ENCODE measurements at places on chromosomes 16 and 17.

DNA sequence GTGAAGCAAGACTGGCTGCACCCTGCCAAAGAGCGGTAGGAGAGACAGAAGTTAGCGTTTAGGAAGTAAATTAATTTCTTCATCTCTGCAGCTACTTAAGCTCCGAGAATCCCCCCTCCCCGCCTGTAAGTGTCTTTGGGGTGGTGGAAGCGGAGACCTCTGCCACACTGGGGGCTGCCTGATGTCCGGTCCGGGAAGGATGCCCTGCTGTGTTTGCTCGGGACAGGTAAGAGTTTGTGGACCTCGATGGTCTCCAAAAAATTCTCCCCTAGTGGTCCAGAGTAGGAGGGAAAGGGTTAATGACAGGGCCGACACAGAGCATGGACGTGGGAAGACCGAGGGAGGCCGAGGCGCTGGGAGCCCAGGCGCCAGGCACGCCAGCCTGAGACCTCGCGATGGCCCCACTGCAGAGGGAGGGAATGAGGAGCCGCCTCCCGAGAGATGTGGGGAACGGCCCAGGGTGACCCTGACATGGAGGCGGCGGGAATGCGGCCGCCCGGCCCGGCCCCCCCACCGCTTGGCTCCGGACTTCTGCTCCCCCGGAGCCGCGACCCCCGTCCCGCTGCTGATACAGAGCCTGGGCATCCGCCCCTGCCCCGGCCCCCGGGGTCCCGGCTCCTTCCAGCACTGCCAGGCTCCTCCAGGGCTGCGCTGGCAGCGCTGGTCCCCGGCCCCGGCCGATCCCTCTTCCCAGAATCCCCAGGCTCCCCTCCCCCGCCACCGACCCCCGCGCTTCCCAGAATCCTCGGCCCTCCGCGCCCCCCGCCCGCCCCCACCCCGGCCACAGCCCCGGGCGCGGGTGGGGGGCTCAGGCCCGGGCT lies 680 bp downstream of the ZNF629 start:
- DNase-seq: no peak

DNA sequence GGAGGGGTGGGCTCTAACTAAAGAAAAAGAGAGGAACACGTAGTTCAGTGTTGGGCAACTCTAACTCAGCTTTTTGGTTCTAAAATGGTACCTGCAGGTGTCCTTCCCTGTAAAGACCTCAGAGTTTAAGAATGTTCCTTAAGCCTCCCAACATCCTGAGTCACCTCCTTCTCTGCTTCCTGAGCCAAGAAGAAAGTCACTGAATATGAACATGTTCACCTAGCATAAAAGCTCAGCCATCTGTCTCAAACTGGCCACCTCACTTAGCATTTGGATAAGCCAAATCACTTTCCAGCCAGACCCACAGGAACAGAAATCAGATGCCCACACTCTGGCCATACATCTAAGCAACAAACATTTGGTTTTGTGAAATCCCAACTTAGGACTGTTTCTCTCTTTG lies 3.7 kb downstream of the TMEM98 start:
- no peak for DNase-seq

GRCh38 chr17:34988644-34989043 lies 8.3 kb downstream of the LIG3 start:
- DNase-seq: peak; percentile 31

- DNase-seq: no peak
Measured at GRCh38 chr17:70871180-70871818, 702.0 kb downstream of the KCNJ2 start.

DNA sequence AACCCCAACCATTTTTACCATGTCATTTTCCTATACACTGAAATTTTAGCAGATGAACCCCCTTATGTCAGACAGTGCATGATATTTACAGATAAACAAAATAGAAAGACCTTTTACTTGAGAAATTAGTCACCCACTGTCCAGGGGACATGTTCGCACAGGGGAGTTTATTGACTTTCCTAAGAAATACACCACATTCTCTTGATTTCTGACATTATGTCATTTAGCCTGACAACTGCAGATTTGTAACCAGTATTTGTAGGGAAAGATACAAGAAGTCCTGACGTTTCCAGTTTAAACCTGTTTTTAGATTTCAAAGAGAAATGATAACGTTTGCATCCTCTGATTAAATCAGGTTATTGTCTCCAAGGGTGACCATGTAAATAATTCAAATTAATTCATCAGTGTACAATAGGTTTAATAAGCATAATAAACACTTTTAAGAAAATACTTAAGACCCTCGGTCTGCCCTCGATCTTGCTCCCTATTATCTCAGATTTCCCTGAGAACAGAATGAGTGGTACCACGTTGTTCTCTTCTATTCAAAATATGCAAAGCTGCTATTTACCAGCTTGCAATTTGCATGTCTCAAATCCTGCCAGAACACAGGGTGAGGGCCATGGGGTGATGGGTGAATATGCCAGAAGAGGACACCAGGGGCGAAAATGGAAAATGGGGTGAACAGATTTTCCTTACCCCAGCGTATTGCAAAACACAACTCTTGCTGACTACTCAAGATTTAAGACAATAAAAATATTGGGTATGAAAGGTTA lies 2.1 kb upstream of the LYRM9 start:
- DNase-seq: no peak

DNA sequence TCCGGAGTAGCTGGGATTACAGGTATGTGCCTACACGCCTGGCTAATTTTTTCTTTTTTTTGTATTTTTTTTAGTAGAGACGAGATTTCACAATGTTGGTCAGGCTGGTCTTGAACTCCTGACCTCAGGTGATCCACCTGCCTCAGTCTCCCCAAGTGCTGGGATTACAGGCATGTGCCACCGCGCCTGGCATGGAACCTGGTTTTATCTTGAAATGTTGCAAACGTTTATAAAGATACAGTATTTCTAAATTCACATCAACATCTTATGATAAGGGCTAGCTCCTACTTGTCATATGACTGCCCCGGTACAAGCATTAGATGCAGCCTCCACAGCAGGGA lies 1.5 kb upstream of the IST1 start:
- DNase-seq: no peak

Measured in MV-4-11 (cell line).